ENCODE measurements at places on chromosomes 1 and 21.

- DNase-seq = no peak
Measured at GRCh38 chr21:23694390-23694789, 1912.9 kb downstream of the MRPL39 start.

- DNase-seq = no peak
Measured at GRCh38 chr1:167705250-167705649, 16.5 kb upstream of the MPZL1 start.

GRCh38 chr1:218633238-218633988, 288.3 kb downstream of the TGFB2 start:
- no peak for DNase-seq

DNA sequence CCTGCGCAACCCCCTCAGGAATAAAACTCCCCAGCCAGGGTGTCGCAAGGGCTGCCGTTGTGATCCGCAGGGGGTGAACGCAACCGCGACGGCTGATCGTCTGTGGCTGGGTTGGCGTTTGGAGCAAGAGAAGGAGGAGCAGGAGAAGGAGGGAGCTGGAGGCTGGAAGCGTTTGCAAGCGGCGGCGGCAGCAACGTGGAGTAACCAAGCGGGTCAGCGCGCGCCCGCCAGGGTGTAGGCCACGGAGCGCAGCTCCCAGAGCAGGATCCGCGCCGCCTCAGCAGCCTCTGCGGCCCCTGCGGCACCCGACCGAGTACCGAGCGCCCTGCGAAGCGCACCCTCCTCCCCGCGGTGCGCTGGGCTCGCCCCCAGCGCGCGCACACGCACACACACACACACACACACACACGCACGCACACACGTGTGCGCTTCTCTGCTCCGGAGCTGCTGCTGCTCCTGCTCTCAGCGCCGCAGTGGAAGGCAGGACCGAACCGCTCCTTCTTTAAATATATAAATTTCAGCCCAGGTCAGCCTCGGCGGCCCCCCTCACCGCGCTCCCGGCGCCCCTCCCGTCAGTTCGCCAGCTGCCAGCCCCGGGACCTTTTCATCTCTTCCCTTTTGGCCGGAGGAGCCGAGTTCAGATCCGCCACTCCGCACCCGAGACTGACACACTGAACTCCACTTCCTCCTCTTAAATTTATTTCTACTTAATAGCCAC, 696 bp downstream of the TGFB2 start:
- no peak for DNase-seq
